Right kidney (tissue), 9 donors: ENCODE measurements at places on chromosomes 13 and 19.

GRCh38 chr13:40031031-40031430 is 375.6 kb downstream of the COG6 start:
- no peak for DNase-seq

DNA sequence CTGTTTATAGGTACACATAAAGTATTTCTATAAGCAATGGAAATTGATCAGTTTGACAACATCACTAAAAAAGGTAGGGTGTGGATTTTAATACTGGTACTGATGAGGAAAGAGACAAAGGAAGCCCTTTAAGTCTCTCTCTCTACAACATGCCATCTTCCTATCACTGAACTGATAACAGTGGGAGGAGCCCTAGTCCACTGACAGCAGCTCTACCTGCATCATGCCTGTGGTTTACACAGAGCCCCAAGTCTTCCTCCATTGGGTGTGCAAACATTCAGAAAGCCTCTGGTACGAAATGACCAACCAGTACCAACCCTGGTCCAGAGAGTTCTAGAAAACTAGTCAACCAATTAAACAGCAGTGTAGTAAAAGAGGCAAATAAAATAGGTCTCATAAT is 53.4 kb downstream of the KLF12 start:
- DNase-seq = no peak

GRCh38 chr13:76634431-76635191 is 251.6 kb downstream of the KCTD12 start:
- no peak for DNase-seq

- peak; percentile 27 for DNase-seq
Observed at GRCh38 chr19:30450100-30450499, 77.9 kb downstream of the ZNF536 start.

- no peak for DNase-seq
Observed at GRCh38 chr13:103540382-103540765, 474.2 kb upstream of the SLC10A2 start.

DNA sequence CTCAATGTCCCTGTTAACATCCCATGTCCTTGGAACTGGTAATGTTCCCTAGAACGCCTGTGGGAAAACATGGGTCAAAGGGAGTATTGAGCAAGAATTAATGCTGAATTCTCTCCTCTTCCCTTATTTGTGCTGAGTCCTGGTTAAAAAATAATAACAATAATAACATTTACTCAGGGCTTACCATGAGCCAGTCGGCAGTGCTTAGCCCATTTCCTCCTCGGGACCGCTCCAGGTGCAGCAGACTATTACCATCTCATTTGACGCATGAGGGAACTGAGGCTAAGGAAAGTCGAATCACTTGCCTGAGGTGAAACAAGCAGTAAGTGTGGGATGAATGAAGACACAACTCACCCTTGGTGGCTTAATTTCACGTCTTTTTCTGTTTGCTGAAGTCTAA is 33.6 kb upstream of the SLC15A1 start:
- no peak for DNase-seq

GRCh38 chr13:40061466-40062450 is 406.3 kb downstream of the COG6 start:
- DNase-seq = no peak

- DNase-seq = no peak
Observed at GRCh38 chr13:98930151-98930591, 47.7 kb downstream of the DOCK9 start.

GRCh38 chr13:114257014-114257413 is 22.3 kb downstream of the CDC16 start:
- no peak for DNase-seq

DNA sequence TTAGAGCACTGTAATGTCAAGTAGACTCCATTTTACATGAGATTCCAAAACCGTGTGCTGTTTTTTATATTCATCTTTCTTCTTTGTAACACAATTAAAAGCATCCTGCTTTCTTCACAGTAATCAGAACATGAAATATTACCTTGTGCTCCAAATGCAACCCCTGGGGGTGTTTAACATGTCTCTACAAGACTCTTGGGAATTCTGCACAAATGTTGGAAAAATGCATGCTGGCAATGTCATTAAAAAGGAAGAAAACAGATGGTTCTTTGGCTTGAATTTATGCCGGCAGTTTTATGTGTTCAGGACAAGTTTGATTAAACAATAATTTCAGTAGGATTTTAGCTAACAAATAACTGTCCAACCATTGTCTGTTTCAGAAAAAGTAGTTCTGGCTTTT is 159.1 kb downstream of the LIG4 start:
- DNase-seq = no peak

DNA sequence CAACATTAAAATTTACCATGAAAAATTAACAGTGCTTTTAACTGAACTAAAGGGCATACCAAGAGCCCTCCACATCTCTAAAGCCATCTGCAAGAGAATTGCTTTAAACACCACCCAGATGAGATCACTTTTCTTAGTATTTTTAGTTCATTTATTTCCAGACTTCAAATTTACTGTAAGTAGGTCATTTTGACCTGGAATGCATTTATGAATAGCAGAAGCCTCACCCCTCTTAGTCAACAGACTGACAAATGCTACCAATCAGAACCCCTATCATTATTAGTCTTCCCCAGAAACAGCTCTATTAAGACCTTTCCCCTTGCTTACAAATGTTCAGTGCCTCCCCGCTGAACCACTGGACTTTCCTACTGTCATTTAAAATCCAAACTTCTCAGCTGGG is 27.3 kb downstream of the RUBCNL start:
- no peak for DNase-seq

GRCh38 chr13:73070451-73071098 is 11.8 kb downstream of the KLF5 start:
- no peak for DNase-seq

GRCh38 chr13:39159393-39159792 is 121.1 kb downstream of the NHLRC3 start:
- DNase-seq = no peak

DNA sequence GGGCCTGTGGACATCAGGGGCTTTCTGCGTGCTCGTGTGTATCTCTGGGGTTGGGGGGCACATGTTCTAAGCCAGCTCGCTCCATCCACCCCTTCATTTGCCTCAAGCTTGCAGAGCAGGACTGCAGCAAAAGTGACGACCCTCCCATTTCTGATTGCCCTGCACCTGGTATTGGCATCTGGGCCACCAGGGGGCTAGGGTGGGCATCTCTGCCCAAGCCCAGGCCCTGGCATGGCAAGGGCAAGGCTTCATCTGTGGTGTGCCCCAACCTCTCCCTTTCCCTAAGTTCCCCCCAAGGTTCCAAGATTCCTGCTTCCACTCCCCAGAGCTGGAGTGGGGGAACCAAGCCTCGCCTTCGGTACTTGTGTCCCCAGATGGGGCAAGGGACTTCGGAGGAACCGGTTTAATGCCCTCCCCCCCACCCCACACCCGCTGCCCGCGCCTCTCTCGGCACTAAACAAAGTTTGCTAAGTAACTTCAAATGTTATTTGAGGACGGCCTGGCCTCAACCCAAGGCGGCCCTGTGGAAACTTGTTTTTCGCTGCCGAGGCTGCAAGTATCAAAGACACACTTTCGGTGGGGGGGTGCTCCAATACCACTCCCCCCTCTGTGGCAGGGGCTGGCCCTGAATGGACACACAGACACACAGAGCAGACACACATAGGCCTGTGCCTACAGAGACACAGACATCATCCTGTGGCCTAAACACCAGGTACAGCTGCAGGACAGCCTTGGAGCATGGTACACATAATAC is 12.2 kb downstream of the NFIX start:
- DNase-seq = no peak

DNA sequence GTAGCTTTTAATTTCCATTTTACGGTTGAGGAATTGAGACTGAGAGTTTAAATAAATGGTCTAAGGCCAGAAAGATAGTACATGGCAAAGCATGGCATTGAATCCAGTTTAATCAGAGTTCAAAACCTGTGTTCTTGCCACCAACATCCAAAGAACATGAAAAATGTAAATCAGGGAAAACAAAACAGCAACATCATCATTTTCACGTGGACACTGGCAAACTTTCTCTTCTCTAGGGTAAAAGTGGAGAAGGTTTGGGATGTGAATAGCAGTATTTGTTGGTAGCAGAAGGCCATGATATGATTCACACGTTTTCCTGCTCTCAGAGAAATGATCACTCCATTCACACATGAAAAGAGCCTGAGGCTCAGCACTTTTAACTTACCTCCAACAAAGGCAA is 357.7 kb downstream of the UQCRFS1 start:
- DNase-seq = no peak

DNA sequence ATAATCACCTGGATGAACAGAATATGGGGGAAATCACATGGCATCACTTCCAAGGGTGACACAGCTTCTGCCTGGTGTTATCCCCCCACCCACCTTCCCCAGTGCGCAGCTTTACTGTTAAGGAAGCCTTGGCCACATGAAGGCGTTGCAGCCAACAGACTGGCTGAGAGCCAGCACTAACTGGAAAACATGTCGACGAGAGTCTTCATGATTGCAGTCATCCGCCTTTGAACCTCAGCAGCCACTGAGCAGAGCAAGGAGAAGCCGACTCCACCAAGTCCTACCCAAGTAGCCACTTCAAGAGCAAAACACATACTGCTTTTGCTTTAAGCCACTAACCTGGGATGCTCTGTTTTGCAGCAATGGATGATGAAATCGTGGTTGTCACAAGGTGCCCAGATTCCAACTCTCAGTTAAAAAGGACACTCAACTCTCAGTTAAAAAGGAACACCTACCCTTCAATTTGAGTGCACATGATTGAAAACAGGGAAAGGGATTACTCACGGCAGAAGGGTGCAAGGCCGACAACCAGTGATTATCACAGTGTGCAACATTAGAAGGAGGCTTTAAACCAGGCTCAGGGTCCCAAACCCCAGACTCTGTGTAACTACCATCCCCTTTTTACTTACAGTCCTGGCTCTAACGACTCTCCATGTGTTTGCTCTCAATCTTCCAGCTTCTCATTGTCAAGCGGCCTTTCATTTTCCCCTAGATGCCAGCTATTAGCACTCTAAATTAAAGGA is 149.1 kb downstream of the KLF12 start:
- DNase-seq = no peak

- no peak for DNase-seq
Observed at GRCh38 chr19:3160219-3160618, 18.4 kb upstream of the S1PR4 start.

DNA sequence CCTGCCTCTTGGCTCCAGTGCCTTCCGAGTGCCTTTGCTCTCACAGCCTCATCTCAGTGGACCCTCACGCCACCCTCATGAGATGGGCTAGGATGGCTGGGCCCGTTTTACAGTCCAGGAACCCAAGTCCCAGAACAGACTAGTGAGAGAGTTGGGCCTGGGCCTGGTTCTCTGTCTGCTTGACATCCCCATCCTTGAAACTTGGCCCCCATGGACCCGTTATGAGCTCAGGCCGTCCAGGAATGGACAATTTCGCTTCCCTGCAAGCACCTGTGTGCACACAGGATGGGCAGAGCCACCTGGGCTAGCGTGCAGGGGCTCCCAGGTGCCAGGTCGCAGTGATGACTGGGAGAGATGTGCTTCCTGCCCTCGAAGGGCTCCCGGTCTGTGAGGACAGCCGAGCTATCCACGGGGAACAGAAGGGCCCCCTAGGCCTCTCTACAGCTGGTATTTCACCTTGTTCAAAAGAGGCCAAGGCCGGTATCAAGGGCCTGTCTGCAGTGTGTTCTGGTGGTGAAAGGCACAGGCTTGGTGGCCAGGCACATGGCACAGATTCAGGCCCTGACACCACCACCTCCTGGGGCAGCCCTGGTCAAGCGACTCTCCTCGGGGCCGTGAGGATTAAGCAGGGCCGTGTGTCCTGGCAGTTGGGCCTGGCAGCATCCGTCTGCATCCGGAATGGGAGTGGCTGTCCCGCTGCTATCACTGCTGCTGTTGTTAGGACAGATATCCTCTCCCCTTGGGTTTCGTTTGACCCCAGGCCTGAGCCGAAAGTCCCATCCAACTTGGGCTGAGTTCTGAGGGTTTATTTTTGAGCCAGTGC is 38.9 kb downstream of the CAPN12 start:
- no peak for DNase-seq

- no peak for DNase-seq
Observed at GRCh38 chr19:36061367-36061766, 6.7 kb downstream of the WDR62 start.

DNA sequence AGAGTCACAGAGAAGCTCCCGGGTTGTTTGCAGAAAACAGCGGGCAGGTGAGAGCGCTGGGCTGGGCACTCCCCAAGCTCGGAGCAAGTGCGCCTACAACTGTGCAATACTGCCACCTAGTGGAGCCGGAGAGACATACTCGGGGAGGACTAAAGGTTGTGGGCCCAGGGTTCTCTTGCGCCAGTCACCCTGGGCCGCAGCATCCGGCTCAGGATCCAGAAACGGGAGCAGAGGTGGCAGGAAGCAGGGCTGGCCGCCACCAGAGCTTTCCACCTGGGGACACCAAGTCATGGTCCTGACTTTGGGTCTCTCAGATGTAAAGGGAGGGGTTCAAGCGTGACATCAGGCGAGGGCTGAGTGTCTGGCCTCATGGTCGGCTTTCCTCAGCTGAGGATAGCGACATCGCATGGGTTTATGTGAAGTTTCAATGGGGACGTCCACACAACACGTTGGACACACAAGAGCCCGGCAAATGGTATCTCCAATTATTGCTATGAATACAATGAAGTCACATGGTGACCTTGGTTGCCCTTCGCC is 11.2 kb upstream of the KLK4 start:
- DNase-seq = peak; percentile 59

DNA sequence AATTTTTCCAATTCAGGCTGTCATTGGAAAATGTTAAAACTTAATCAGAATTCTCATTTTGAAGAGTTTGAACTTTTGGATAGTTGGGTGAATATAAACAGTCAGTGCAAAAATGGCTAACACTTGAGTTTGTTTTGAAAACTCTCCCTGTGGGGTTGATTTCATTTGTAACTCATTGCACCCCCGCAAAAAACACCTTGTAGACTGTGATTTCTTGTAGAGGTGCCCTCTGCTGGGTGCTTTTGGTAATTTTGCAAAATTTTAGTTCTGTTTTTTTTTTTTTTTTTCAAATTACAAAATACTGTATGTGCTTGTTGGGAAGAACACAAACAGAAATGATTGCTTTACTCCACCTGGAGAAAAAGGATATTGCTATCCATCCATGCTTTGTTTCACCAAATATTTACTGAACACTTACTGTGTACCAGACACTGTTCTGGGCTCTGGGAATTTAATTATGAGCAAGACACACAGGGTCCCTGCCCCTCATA is 28.2 kb upstream of the GPI start:
- no peak for DNase-seq

- no peak for DNase-seq
Observed at GRCh38 chr13:33287142-33287882, 1.8 kb upstream of the STARD13 start.

DNA sequence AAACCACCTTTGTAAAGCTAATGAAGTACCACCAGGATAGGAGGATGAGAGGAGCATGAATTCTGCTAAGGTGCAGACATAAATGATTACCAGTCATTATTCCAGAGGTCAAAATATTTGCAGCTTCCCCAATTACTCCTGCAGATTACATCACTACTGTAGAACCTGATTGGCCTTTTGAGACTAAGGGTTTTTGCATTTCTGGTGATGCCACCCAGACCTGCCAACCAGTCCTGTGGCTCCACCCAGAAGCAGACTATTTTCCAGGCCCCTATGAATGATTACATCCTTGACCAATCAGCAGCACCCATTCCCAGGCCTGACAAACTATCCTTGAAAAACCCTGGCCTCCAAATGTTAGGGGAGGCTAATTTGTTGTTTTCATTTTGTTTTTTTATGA is 11.2 kb upstream of the KCNC3 start:
- no peak for DNase-seq

- DNase-seq = peak; percentile 88
Observed at GRCh38 chr19:11346104-11346940, at the start of the genes CCDC159 and TMEM205. Gene CCDC159, plus strand, starts transcription at chr19:11346519. Its CDS starts 88 bp downstream, at chr19:11346607. Gene TMEM205, minus strand, starts transcription at chr19:11346268. Its CDS starts 649 bp downstream, at chr19:11345619.

GRCh38 chr19:48489608-48490216 is 20.5 kb downstream of the CYTH2 start:
- DNase-seq = peak; percentile 67

- DNase-seq = peak; percentile 69
Observed at GRCh38 chr19:48970923-48971395, 5.8 kb downstream of the FTL start.
